ENCODE measurements at places on chromosomes 3 and 15.

DNA sequence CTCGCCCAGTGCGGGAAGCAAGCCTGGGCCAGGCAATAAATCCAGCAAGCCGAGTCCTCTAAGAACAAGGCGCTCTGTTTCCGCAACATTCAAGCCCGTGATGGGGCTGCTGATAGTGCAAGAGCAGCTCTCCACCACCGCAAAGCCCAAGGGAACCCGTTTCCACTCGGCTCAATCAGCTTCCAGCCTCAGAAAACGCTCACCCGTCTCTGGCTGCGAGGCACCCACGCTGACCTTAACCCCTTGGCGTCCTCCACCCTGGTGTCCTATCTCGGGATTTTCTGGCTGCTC is 17.8 kb downstream of the SPATA12 start:
- DNase-seq = no peak

GRCh38 chr3:60417576-60417975 is 833.7 kb downstream of the FHIT start:
- DNase-seq = no peak

DNA sequence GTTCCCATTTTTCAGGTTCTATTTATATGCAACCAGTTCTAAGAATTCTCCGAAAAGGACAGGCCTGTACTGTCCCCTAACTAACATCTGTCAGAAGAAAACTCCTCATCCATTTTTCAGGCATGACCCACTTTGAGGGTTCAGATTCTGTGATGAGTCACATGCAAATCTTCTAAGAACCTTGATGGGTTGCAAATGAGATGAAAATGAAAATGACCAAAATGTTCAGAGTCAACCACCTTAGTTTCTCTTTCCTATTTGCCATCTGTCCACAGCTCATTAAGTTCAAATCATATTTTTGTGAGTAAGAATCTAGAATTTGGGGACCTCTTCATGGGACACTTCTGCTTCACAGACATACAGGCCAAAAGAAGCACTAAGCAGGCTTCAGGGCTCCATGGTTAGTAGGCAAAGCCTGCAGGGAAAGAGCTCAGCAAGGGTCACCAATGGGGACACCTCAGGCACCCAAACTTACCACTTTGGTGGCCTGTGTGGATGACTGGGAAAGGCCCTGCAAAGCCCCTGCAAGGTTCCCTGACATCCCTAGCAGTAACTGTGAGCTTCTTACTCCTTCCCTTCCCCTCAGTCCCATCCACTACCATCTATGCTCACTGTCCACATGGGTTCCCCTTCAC is 122.0 kb downstream of the WDR76 start:
- no peak for DNase-seq

- no peak for DNase-seq
Measured at GRCh38 chr3:112519424-112520001, 20.2 kb upstream of the BTLA start.

- DNase-seq = no peak
Measured at GRCh38 chr15:81301815-81302399, 22.0 kb downstream of the STARD5 start.

- no peak for DNase-seq
Measured at GRCh38 chr15:100457201-100457600, 71.5 kb downstream of the CERS3 start.

GRCh38 chr3:149327156-149327555 is 6.3 kb downstream of the TM4SF18 start:
- DNase-seq = no peak

- DNase-seq = no peak
Measured at GRCh38 chr15:71192816-71193215, 77.5 kb downstream of the THSD4 start.

GRCh38 chr15:84582583-84583157 is 18.1 kb upstream of the ZSCAN2 start:
- DNase-seq = no peak

GRCh38 chr3:176971613-176972174 is 225.6 kb downstream of the TBL1XR1 start:
- DNase-seq = no peak

GRCh38 chr15:97446138-97446537 is 514.4 kb upstream of the ARRDC4 start:
- DNase-seq = no peak

DNA sequence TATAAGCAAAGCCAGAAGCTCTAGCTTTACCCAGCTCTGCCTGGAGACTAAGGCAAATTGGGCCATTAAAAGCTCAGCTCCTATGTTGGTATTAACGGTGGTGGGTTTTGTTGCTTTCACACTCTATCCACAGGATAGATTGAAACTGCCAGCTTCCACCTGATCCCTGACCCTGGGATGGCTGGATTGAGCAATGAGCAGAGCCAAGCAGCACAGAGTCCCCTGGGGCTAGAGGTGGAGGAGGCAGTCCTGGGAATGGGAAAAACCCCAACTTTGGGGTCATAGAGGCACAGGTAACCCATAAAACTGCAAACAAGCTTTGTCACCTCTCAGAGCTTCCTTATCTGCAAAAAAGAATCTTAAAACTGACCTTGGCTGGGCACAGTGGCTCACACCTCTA is 6.6 kb downstream of the RHO start:
- DNase-seq = no peak

- DNase-seq = no peak
Measured at GRCh38 chr3:106251160-106251892, 382.5 kb upstream of the CBLB start.

DNA sequence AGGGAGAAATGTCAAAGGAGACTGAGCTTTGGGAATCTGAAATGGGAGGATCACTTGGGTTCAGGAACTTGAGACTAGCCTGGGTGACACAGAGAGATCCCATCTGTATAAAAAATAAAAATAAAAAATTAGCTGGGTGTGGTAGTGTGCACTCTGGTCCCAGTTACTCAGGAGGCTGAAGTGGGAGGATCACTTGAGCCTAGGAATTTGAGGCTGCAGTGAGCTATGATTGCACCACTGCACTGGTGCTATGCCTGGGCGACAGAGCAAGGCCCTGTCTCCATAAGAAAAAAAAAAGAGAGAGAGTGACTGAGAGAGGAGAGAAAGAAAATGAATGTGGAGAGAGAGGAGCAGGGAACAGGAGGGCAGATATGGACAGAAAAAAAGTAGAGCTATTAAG is 72.8 kb downstream of the SENP2 start:
- DNase-seq = no peak

- DNase-seq = no peak
Measured at GRCh38 chr3:161132391-161132790, 27.2 kb upstream of the B3GALNT1 start.

DNA sequence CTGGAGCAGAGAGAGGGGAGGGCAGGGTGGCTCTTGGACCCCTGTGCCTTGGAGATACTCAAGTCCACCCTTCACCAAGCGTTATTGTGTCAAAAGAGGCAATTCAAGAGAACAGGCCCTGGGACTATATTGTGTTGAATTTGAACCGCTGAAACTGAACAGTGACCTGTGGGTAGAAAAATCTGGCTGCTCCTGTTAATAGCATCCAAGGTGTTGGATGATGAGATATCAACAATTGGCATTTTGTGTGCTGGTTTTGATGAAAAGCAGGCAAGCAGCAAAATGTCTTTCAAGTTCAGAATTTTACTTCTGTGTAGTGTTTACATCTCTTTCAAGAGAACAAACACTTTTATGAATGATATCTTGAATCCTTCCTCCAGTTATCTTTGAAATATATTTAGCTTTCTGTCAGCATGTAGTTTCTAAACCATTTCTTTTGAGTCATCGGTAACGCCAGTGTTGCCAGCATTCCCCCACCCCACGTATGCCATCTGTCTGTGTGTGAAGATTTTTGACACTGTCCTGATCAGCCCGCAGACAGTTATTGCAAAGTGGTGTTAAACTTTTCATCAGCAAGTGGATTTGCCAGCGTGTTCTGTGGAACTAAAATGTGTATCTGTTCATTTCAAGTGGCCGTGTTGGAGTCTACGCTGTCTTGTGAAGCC is 34.8 kb downstream of the PDHB start:
- no peak for DNase-seq

- no peak for DNase-seq
Measured at GRCh38 chr3:117793622-117794265, 1084.2 kb downstream of the TUSC7 start.

DNA sequence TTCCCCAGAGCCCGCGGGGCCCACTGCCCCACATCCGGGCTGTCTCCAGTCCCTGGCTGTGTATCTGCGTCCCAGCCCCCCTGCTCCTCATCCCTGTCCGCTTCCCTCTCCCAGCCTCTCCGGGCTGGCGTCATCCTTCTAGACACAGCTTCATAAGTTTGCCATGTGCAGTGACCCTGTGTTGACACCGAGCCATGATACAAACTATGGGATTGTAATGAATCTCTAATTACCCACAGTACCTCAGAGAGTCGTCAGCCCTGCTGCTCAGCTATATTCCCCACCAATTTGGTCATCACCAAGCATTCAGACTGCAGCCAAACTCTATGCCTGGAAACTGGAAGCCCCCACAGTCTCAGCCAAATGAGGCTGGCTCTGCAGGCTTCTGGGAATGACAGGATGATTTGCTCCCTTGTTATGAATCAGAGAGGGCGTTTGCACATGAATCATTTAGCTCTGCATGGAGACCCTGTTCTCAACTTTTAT is 466.1 kb upstream of the ATP11B start:
- DNase-seq = no peak

DNA sequence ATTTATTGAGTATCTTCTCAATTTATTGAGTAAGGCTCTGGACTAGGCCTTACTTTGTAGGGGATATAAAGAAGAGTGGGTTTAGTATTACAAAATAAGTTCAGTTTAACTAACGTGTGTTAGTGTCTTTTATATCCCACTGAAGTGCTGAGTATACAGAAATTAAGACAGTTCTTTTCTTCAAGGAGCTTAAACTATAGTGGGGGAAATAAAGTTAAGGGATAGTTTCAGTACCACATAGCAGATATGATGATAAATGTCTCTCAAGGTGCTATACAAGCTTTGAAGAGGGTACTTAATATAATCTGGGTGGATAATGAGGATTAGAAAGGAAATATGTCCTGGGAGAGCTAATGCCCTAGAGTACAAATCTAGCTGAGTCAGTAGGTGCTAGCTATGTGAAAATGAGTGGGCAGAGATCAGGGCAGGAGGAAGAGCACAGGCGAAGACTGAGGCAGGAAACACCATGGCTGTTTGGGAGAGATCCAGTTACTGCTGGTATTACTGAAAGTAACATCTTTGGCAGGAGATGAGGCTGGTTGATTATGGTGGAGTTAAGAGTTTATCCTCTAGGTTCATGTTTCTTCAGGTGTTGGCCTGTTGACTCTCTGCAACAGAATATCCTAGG is 46.0 kb downstream of the TEX9 start:
- no peak for DNase-seq

DNA sequence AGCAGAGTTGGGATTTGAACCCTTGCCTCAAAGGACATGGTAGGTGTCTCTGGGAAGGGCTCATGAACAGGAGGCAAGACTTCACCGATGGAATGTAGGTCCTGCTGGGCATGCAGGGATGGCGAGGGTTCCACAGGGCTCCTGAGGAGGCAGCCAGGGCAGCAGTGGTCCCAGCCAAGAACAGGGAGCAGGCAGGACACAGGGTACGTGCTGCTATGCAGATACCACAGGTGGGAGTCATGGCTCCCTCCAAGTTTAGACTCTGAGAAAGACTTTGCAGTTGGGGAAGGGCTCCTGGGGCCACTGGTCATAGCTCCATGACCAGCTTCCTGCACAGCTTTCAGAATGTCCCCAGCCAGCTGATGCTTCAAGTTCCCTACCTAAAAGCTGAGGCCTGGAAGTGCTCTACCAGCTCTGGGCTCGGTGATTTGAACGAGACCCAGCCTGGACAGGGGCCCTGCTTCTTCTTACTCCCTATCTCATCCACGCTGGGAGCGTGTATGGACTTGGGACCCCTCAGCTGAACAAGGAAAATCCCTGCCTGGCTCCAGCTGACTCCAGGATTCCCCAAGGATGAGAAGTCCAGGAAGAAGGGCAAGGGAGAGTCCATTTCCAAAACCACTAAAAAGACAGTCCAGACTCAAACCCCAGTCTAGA is 747 bp downstream of the MYL3 start:
- no peak for DNase-seq

DNA sequence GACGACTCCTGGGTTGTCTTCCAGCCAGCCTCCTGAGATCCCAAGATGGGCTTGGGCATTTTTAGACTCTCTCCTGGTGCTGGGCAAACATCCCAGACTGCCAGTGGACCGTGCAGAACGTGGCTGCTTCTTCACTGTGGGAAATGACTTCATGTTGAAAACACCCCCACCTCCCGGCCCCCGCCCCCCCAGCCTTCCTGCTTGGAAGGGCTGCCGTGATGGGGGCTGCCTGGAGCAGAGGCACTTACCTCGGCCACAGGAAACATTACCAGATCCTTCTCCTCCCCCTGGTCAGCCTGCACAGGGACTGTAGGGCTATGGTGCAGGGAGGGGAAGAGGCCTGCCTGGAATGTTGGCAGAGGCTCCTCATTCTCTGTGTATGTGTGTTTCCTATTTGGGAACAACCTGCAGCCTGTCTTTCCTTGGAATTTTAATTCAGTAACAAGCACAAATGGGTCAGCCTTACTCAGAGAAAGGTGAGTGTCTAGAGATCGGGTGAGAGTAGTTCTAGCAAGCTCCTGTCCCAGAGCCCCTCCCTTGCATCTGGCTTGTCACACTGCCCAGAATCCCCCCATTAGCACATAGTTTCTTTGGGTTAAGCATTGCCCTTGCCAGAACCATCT is 90.8 kb downstream of the ANP32A start:
- no peak for DNase-seq

DNA sequence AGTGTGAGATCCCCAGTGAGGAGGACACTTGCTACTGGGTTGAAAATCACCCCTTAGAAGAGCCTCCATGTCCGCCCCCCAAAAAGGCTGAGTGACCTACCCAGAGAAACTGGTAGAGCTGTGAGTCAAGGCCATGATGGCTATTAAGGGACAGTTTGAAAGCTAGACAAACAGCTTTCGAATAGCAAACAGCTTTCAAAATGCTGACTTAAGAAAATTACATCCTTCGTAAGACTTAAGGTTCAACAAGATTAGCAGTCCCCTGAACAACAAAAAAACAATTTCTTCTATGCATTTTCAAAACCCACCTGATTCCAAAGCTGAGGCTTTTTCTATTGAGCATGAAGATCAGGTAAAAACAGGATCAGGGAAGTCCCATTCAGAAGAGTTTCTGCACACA is 269.7 kb upstream of the SOX2 start:
- DNase-seq = no peak

GRCh38 chr15:54564166-54564565 is 585.9 kb downstream of the UNC13C start:
- no peak for DNase-seq

GRCh38 chr15:20271647-20272046 is 270.0 kb downstream of the GOLGA6L6 start:
- no peak for DNase-seq
